ENCODE measurements at places on chromosomes 12 and 14.

DNA sequence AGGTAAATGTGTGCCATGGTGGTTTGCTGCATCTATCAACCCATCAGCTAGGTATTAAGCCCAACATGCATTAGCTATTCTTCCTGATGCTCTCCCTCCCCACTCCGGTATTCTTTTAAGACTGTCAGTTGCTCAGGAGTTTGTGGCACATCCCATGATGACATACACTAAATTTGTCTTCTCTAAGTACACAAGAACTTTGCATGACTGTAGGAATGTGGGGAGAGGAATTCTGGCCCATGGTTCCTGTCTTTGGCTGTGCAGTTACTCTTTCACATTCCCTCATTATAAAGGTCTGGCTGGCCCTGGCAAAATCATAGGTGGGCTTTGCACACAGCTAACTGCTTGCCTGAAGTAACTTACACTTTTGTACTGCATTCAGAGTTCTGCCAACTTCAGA, 30.3 kb downstream of the HMGA2 start:
- DNase-seq, result no peak

- DNase-seq, result no peak
These were observed 2.2 kb downstream of the LRFN5 start for GRCh38 chr14:41608681-41609390.

DNA sequence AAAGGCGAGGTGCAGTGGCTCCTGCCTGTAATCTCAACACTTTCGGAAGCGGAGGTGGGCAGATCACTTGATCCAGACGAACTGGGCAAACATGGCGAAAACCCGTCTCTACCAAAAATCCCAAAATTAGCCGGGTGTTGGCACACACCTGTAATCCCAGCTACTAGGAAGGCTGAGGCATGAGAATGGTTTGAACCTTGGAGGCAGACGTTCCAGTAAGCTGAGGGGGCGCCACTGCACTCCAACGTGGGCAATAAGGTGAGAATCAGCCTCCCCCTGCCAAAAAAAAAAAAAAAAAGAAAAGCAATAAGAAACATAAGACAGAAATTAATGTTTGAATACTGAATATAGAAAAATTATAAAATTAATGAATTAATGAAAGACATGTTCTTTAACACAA, 928.7 kb downstream of the LRFN5 start:
- no peak for DNase-seq

- no peak for DNase-seq
These were observed 831 bp upstream of the BTBD7 start for GRCh38 chr14:93333631-93334103.

DNA sequence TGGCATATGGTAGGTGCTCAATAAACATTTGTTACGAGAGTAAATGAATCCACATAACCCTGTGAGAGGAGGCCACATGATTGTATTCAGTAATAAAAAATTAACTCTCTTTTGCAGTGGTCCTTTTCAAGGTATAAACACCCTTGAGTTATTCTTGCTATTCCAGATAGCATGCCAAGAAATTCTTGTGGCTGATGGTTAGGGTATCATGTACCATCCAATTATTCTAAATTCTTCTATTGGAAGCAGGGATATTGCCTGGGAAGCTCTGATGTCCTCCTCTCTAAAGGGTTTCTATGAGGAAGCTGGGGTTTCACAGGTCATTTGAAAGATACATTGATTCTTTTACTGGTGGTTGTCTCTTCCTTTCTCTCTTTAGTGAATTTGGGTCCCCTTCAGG, 10.1 kb downstream of the AKAP6 start:
- DNase-seq, result no peak

DNA sequence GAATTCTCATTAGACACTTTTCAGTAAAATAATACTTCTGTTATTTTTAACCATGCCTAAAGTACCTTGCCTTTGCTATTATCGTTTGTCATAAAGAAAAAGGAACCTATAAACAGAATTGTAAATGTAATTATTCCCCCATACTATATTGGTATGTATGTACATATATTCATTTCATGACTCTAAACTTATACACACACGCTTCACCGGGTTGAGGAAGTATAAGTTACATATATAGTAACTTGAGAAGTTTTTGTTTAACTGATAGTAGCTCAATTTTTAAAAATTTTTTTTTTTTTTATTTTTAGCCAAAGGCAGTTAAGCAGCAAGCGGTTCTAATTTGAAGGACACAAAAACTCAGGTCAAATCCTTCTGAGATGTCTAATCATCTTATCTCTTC, 107.6 kb downstream of the PLEKHG7 start:
- DNase-seq, result no peak

DNA sequence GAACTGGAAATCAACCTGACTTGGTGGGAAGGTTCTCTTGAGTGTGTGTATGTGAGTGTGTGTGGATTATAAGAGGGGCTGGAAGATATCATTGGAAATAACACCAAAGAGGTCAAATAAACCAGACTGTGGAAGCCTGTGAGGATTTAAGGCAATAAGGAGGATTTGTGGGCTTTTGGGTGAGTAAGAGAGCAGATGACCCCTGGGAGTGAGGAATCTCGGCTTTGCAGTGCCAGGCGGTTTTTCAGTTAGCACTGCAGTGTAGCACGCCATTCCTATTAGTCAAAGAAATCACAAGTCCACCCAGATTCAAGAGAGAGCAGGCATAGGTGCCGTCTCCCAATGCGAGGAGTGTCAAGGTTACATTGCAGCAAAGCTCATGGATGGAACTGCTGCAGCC, 63.3 kb downstream of the CALM1 start:
- no peak for DNase-seq

GRCh38 chr14:100374270-100374669, 51.1 kb downstream of the SLC25A47 start:
- DNase-seq, result no peak

GRCh38 chr14:100654814-100655740, 67.9 kb upstream of the BEGAIN start:
- DNase-seq, result peak; percentile 89

GRCh38 chr12:17214929-17215328, 609.0 kb upstream of the LMO3 start:
- no peak for DNase-seq

DNA sequence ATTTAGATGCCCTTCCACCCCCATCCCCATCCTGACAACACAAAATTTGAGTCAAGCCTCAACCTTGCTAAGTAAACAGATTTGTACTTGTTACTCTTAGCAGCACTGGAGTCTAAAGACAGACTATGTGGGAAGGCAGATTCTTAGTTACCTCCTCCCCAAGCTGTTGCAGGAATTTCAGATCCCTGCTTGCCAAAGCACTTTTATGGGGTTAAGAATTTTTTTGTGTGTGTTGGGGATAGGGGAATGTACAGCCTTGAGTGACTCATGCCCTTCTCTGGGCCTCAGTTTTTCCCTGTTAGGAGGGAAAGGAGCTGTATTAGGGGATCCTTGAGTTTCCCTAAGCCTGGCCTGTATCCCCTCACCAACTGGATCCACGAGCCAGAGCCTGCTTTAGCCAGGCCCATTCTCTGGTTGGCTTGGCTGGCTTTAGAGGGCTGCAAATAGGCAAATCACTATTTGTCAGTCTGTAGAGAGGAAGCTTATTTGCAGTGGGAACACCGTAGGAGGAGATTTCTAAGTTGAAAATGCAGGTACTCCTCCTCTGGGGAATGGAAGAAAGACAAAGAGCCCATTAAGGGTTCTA, 27.7 kb upstream of the RNU6-8 start:
- no peak for DNase-seq

DNA sequence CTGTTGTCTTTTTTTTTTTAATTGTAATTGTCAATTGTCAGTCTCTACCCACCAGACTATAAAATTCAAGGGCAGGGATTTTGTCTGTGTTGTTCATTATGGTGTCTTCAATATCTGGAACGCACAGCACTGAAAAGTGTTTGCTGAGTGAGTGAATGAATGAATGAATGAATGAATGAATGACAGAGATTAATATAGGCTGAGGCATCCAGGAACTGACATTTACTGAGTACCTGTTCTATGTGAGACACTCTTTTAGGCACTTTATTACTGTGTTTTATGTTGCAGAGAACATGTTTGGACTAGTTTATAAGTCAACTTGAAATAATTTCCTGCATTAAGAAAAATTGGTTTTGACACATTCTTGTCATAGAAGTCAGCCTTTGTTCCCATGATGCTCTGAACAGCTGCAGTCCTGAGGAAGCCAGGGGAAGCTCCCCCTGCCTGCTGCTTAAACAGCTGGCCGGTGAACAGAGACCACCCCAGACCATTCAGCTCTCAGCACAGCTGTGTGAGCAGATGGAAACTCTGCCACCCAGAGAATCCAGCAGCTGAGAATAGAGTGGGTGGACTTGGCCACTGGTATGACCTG, 160.7 kb upstream of the CCND2 start:
- no peak for DNase-seq

GRCh38 chr12:72264548-72265175, 7.5 kb upstream of the TRHDE start:
- no peak for DNase-seq

GRCh38 chr12:49924628-49925246, 21.0 kb upstream of the FAIM2 start:
- DNase-seq, result no peak

DNA sequence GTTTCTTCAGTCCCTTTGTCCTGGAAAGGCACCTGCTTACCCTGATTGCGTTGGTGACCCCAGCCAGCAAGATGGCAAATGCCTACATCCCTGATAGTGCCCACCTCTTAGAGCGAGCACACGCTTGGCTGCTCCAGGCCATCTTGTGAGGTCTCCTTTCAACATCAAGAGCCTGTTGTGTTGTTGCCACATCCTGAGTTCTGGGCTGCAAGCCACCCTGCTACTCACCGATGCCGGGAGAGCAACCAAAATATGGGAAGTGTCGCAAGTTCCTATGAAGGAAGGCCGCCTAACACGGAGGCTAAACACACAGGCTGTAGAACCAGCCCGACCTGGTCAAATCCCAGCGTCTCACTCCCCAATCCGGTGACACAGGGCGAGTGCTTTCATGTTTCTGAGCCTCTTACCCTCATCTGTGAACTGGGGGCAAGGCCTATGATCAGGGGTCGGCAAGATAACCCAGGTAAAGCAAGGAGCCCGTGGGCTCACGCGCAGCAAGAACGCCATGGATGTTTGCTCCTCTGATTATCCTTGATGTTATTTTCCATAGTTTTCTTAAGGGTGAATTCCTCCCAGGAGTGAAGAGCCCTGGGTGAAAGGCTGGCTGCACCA, 98.4 kb downstream of the LGMN start:
- DNase-seq, result no peak

GRCh38 chr12:44812062-44812461, 64.1 kb downstream of the NELL2 start:
- DNase-seq, result no peak

DNA sequence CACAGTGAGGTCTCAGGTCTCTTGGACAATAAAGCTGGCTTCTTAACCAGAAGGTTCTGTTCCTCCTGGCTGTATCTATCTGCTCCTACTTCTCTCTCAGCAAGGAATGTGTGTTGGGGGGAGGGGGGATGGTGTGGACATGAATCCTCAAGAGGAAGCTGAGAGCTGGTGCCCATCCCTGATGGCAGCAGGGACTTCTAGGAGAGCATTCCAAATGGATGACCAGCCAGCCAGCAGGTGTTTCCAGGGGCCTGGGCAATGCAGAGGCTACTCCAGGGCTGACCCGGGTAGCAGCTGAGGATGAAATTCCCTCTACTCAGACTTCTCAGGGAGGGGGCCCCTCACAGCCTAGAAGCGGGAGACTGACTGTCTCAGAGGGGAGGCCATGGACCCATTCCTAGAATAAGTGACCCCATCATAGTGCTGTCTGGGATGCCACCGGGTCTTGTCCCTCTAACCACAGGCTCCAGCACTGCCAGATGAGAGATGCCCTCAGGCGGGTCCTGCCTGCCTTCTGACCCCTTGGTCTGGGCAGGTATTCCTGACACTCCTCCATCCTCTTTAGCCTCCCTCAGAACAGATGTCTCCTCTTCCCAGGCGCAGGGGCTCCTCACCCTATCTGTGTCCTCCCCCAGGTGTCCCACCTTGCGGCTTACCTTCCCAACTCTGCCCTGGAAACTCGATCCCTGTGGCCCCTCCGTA, 1.2 kb downstream of the RAB15 start:
- DNase-seq, result peak; percentile 70

DNA sequence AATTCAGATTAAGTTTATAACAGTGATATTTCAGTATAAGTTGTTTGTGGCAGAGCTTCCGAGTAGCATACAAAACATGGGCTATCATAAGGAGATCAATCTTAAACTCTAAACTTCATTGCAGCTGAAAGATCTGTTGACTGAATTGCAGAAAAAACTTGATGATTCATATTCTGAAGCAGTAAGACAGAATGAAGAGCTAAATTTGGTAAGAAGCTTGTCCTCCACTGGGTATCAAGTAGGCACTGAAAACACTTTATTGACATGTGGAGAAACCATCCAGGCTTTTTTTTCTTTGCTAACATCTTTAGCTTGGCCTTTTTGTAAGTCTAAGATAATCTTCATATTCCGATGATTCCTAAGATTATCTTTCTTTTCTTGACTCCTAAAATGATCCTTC, 93.0 kb downstream of the KTN1 start:
- no peak for DNase-seq

- DNase-seq, result no peak
These were observed 107.5 kb downstream of the DAAM1 start for GRCh38 chr14:59295951-59296350.

DNA sequence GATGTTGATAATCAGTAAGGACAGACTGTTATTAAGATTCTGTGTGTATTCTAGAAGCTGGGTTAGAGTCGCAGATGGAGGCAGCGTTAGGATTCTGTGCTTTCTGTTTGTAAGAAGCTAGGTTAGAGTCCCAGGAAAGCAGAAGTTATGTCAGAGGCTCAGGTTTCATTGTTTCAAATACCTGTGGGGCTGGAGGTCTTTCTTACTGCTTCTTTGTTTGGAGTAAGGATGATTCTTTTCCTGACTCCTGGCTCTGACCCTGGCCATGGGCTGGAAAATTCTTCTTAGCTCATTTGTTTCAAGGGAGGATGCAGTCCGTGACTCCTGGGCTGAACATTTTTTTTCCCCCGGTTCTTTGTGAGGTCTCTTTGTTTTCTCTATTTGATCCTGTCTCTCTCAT, 5.2 kb downstream of the MUCL1 start:
- no peak for DNase-seq

GRCh38 chr14:87170179-87170578, 822.8 kb downstream of the GALC start:
- no peak for DNase-seq

Data from 8988T (cell line).